A375 (cell line): ENCODE measurements at places on chromosomes 5 and 9. TPM values are rescaled to one million over a fixed set of nuclear protein-coding genes. Genes with fewer than 3 reads are reported as not detected.

GLRA1 gene
- not detected in 2 replicates for total RNA-seq

SOHLH1 gene
- not detected in 2 replicates for total RNA-seq

TRPM3 gene
- total RNA-seq, result 1.6 and 1.8 TPM in 2 replicates

KDM3B gene
- 31.7 and 32.9 TPM in 2 replicates for total RNA-seq

MCIDAS gene
- total RNA-seq, result 2.9 and 3.5 TPM in 2 replicates

TMOD1 gene
- total RNA-seq, result 0.04 TPM in 1 of 2 replicates, not detected in the other

SH3GLB2 gene
- total RNA-seq, result 53.9 and 63.8 TPM in 2 replicates

PPIC gene
- 13.7 and 14.8 TPM in 2 replicates for total RNA-seq

ANKRD55 gene
- 0.74 and 1.1 TPM in 2 replicates for total RNA-seq

GCNT1 gene
- 1.5 and 2.5 TPM in 2 replicates for total RNA-seq

CCDC69 gene
- total RNA-seq, result 2.1 and 2.3 TPM in 2 replicates
